ENCODE measurements at places on chromosomes 7 and 10. TPM values are rescaled to one million over a fixed set of nuclear protein-coding genes. Genes with fewer than 3 reads are reported as not detected.

The FOXI2 gene
- not detected for total RNA-seq

The NUTM2E gene
- not detected for total RNA-seq

The AKR1C4 gene
- total RNA-seq, result not detected

The CCDC172 gene
- not detected for total RNA-seq

The VIPR2 gene
- total RNA-seq, result 4.6 TPM

The GAD2 gene
- total RNA-seq, result not detected

- no peaks in the 10 kb centered on the region for H3K4me1 ChIP-seq
- H3K36me3 ChIP-seq, result no peaks in the 10 kb centered on the region
- H3K27me3 ChIP-seq, result no peaks in the 10 kb centered on the region
- H3K27ac ChIP-seq, result no peak overlapping the region
- DNase-seq, result no peak
Measured at GRCh38 chr7:132815696-132816311, 239.5 kb upstream of the PLXNA4 start.

Measured in breast epithelium (tissue), 4 donors.